ENCODE measurements at places on chromosomes 3 and 15.

DNA sequence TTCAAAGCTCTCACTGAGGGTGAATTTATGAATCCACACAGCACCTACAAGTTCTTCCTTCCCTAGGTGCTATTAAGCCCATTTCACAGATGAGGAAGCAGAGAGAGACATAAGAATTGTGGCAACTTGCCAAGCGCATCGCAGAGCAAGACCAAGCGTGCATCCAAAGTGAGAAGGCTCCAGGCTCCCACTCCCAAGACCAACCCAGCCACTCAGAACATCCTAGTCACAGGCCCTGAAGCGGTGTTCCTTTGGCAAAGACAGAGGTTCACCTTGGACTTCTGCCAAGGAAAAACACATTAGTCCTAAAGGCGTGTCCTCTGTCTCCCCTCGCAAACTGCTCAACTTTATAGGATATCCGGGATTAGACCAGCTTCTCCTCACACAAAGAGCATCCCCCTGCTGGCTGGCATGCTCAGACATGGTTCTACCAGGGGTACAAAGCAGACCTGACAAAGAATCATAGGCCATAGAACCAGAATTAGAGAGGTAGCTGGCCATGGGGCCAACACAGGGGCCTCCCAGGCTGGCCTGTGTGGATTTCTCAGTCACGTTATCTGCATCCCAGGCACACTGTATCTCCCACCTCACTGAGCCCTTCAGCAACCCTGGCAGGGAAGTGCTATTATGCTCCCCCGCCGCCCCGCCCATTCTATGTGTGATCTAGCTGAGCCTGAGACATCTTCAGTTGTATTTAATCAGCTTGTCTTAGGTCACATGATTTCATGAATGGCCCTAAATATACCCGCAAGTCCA, 160.2 kb downstream of the FOXP1 start:
- DNase-seq = peak; percentile 33

DNA sequence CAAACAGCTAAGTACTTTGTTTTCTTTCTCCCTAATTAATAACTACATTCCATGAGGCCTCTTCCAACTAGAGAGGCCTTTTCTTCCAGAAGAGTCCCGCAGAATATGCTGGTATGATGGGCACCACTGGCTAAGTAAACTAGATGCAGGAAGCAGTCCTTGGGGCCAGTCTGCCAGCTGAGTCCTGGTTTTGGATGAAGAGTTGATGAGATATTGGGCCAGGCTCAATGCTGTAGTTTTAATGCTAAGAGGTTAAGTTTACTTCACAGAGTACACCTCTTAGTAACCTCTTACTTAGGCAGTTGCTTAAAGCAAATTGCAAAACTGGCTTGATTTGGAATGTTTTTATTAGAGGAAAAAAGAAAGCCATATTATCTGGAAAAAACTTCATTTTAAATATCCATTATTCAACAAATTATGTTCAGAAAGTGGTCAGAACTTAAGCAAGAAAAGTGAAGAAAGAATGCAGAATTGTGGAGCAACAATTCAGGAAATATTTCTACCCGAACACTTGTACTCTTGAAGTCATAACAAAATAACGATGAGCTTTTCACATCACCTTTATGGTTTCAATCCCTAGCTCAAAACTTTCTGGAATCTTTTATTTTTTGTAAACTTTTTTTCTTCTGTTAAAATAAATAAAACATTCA, 178.4 kb upstream of the CDIN1 start:
- DNase-seq = no peak

- DNase-seq = no peak
Observed at GRCh38 chr3:113802795-113803455, 35.7 kb upstream of the GRAMD1C start.

DNA sequence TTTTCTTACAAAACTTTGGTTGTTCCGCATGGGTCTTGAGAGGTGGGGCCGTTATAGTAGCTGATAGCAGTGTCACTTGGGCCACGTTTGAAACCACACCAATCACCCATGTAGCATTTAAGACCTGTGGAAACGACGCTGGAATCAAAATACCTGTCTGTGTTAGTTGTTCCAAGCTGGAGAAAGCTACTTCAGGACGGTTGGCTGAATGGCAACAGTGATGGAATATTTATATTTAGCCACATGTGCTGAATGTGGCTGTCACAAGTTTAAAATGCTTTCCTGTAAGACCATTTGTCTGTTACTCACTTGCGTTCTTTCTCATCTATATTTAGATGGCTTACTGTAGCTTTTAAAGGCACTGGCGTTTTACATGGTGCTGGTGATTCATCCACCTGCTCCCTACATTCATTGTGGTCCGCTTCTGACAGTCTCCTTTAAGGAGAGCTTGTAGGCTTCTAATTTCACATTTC, 1.4 kb downstream of the DNAJA4 start:
- no peak for DNase-seq

GRCh38 chr3:113070072-113070640, 79.4 kb downstream of the GTPBP8 start:
- DNase-seq = no peak

DNA sequence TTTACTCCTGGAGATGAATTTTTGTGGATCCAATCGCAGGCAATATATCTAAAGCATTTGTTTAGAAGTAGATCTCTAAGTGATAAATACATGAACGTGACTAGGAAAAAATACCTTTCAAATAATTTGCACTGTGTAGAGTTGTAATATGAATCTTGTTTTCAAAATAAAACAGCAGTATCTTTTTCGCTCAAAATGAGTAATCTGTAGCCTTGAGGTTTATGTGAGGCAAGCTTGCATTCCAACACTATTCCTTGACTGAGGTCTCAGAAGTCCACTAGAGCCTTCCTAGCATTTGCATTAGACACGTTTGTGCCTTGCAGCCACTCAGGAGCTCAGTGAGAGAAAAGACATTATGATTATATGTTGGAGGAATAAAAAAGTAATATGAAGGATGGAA, 138.3 kb upstream of the ROBO1 start:
- no peak for DNase-seq

- DNase-seq = no peak
Observed at GRCh38 chr15:89125088-89125826, 37.0 kb downstream of the ABHD2 start.

- DNase-seq = no peak
Observed at GRCh38 chr3:159881208-159881607, 107.4 kb upstream of the IL12A start.

DNA sequence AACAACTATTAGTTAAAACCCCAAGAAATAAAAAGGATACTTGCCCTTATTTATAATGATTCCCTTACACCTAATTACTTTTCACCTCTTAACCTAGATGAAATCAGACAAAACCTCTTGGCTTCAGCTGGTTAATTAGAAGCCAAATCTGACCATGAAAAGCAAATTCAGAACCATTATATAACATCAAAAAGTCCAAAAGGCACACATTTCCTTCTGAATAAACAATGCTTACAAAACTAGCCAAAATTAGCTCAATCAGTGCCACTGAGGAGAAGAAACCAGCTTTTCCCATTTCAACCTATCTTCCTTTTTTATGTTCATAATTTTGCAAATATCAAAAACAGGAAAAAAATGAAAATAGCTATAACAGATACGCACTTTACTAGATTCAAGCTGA, 3.2 kb downstream of the EHHADH start:
- DNase-seq = no peak

- no peak for DNase-seq
Observed at GRCh38 chr3:148881286-148881685, 16.2 kb downstream of the CPA3 start.

DNA sequence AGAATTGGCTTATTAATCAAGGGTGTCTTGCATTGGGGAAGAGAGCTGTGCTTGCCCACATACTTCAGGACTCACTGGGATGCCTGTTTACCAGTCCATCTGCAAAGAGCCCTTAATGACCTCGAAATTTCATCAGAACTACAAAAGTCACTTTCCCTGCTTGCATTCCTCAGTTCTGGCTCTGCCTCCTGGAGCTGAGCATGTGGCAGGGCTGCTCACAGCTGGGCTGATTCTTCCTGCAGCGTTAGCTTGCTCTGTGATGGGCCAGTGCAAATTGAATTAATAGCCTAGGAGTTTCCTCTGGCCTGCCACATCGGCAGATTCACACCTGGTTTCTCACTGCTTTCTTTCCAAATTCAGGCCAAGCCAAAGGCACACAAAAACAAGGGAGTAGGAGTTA, 108.9 kb downstream of the DUT start:
- peak; percentile 55 for DNase-seq

- DNase-seq = no peak
Observed at GRCh38 chr15:92510163-92510882, 116.6 kb downstream of the ST8SIA2 start.

- DNase-seq = no peak
Observed at GRCh38 chr3:172782235-172782634, 31.7 kb downstream of the ECT2 start.

DNA sequence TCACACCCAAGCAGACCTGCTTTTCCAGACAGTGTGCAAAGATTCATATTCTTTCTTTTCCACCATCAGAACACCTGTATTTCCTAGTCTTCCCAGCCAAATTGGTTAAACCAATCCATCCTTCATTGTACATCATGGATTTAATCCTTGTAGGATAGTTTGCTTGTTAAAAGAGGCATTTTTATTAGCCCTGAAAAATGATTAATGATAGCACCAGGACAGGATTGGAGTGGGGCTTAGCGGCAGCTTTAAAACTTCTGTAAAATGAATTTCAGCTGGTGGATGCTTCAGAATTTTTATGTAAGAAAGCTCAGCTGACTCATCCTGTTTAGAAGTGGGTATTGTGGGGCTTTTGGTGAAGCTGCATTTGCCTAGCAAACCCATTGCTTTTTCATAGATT, 36.1 kb upstream of the ARHGEF26 start:
- no peak for DNase-seq

DNA sequence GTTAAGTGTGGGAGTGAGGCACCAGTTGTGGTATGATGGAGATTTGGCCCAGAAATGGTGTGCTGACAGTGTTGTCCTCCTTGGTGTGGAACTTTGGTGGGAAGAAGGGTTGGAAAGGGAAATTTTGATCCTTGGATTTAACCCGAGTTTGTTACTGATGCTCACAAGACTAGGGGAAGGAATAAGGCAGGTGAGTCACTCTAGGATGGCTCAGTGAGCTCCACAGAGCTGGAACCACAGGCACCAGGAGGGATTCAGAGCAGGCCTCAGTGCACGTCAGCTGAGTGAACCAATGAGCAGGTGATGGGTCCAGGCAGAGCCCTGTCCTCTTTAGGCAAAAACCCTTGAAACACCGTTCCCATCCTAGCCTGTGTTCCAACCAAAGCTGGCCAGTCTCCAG, 11.4 kb downstream of the CHRD start:
- no peak for DNase-seq

GRCh38 chr3:192494174-192494573, 233.2 kb downstream of the FGF12 start:
- DNase-seq = no peak

DNA sequence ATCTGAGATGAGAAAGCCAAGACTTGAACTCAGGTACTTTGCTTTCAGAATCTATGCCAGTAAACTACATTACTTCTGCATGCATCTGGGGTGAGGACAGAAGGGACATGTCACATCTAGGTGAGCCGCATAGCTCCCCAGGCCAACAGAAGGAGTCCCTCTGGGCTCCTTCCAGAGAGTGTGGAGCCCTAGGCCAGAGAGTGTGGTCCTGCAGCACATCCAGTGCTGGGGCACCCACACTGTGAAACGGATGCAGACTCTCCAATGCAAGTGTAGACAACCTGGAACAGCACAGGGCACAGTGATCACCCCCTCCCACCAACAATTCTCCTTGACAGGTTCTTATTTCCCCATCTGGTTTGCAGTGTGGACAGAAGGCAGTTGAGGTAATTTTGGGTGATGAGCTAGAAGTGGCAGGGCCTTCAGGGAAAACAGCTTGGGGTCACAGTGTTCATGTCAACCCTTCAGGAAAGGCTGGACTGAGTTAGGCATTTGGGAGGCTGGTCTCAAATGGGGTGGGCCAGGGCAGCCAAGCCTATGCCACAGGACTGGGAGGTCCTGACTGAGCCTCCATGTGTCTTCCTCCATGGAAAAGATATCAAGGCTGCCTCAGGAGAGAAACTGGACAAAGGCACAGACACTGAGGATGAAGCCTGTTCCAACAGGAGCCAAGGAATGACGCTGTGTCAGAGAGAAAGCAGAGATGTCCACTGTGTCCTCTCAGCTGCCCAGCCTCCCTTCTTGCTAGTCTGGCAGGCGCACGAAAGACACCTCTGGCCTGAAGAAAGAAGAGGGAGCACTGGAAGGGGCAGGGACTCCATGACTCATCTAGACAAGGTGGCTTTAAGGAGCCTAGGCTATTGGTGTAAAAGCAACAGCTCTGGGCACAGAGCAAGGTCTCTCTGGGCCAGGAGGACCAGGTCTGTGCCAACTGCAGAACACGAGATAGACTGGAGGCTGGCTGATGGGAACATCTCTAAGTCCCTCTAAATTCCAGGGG, 1.7 kb downstream of the PLCD1 start:
- no peak for DNase-seq

GRCh38 chr15:101250873-101251829, 697 bp downstream of the CHSY1 start:
- DNase-seq = peak; percentile 44

DNA sequence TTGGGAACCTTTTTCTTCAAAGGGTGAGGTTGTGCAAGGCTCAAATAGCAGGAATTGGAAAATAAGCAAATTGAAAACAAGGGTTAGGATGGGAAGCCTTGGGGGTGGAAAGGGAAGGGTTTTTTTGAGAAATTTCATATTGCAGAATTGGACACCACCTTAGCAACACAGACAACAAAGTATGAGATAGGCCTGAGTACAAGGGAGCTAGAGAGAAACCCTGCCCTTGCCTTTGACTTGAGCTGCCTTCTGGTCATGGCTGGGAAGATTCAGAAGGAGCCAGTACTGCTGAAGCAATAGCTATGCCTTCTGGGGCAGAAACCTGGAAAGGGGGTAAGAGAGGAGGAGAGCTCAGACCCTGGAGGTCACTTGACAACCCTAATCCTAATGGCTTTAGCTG, 445.6 kb downstream of the ERC2 start:
- no peak for DNase-seq

DNA sequence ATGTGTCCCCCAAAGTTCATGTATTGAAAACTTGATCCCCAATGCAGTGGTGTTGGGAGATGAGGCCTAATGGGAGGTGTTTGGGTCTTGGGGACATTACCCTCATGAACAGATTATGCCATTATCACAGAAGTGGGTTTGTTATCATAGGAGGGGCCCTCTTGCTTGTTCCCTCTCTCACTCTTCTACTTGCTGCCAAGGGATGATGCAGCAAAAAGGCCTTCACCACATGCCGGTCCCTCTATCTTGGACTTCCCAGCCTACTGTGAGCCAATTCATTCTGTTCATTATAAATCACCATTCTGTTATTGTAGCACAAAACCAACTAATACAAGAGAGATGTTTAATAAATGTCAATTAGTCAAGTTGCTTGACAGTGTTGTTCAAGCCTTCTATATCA, 47.2 kb downstream of the FAM227B start:
- DNase-seq = no peak

GRCh38 chr3:125165948-125166553, 46.5 kb downstream of the SLC12A8 start:
- no peak for DNase-seq

- no peak for DNase-seq
Observed at GRCh38 chr15:39455471-39455991, 125.3 kb upstream of the THBS1 start.

- no peak for DNase-seq
Observed at GRCh38 chr3:37688756-37689155, 172.9 kb upstream of the CTDSPL start.

GRCh38 chr3:123335007-123335670, 113.8 kb downstream of the ADCY5 start:
- DNase-seq = no peak
